ENCODE measurements at places on chromosomes 5 and 9.

DNA sequence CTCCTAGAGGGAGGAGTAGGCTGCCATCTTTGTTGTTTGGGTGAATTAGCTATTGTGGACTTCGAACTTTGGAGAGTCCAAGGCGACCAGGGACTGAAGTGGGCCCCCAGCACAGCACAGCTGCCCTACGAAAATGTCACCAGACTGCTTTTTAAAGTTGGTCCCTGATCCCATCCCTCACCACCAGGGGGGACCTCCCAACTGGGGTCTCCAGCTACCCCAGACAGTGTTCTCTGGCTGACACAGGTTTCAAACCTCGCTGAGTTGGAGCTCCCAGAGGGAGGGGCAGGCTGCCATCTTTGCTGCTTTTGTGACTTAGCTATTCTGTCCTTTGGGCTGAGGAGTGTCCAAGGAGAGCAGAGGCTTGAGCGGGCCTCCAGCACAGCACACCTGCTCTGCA is 45.7 kb upstream of the ADRB2 start:
- DNase-seq = no peak

DNA sequence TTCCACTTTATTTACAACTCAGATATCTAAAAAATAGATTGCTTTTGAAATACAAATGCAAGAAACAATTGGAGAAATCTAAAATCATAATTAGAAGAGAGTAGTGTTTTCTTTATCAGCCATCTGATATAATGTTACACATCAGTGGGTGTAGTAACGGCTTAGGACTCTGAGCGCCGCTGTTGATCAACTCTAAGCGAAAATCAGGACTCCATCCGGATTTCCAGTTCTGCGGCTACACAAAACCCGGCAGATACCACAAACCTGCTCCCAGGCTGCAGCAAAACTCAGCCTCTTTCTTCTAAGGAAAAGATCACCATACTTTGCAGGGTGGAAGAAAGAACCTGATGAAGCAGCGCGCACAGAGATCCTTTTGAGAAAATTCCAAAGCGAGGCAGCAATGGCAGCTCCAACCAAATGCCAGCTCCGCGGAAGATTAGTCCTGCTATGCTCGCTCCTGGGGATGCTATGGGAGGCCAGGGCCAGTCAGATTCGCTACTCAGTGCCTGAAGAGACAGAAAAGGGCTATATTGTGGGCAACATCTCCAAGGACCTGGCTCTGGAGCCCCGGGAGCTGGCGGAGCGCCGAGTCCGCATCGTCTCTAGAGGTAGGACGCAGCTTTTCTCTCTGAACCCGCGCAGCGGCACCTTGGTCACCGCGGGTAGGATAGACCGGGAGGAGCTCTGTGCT is at the start of gene PCDHGA9:
Gene PCDHGA9 (plus strand): TSS at position 226 of the 691 bp plus-strand sequence. CDS start 175 bp downstream, at position 401.
- no peak for DNase-seq

DNA sequence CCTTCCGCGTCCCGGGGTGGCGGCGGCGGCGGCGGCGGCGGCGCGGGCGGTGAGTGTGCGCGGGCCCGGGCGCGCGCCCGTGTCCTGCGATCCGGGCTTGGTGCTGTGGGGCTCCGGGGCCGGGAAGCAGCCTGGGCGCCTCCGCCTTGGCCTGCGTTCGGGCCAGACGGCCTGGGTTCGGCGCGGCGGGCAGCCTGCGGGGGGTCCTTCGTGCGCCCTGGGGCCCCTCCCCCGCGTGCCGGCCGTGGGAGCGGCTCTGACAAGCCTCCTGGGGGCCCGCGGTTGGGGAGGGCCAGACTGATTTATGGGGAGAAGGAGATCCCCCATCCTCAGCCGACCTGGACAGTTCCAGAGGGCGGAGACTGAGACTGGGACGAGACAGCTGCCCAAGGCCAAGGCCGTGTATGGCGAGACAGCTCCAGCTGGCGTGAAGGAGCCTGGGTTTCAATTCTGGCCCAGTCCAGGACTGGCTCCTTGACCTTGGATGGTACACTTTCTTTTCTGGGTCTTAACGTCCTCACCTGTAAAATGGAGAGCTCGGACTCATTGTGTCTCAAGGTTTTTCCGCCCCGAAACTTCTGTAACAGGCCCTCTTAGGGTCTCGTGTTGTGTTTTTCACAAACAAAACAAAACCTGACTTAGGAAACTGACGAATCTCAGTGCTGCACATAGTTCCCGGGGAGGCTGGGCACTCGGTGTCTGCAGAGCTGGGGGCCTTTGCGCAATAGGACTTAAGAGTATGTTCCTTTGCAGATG is 603 bp downstream of the TMEM268 start:
- no peak for DNase-seq

DNA sequence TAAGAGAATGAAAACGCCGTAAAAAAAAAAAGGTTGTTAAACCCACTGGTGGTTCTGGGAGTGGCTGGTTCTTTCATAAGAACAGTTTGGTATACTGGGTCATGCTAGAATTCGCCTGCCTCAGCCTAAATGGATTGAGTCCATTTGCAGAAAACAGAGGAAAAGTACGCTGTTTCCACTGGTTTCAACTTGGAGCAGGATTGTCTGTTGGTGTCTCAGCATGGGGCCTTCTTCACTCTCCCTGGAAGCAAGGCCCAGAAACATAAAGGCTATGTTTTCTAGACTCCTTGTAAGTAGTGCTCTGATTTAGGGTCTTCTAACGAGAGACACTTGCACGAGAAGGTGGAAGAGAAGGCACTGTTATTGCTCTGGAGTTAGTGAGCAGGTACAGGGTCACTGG is 116.9 kb upstream of the MTAP start:
- no peak for DNase-seq

- DNase-seq = no peak
These were observed 139.8 kb downstream of the SLIT3 start for GRCh38 chr5:169161022-169161680.

All from stimulated activated CD8-positive, alpha-beta memory T cell treated with anti-CD3 and anti-CD28 coated beads, Interleukin-7, amount 100 ng/mL, for 4 hours (primary cell).